ENCODE measurements at places on chromosomes 13 and 19.

DNA sequence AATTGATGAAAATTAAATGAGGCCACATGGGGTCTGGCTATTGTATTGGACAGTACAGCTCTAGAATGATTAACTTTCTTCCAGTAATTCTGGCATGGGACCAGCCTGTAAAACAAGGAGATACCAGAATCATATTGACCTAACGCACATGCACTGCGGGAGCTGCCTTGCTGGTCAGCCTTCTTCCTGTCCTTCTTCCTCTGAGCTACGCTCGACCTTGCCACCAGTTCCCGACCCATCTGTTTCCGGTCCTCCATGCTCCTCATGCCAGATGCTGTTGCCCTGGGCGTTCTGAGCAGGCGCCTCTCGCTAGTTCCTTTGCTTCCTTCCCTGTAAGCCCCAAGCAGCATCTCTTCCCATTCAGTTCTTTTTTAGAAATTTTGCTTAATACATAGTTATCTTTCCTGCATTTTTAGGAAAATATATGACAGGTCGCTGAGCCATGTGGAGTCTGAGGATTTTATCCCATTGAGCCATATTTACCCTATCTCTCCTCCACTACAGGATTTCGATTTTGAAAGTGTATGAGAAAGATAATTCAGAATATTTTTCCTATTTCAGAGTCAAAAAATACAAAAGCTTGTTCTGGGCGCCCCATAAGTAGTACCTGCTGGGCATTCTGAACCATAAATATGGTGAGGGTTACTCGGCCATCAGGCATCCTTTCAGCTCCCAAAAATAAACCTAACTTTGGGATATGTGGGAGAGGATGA is 38.6 kb downstream of the TNFRSF19 start:
- DNase-seq: no peak

DNA sequence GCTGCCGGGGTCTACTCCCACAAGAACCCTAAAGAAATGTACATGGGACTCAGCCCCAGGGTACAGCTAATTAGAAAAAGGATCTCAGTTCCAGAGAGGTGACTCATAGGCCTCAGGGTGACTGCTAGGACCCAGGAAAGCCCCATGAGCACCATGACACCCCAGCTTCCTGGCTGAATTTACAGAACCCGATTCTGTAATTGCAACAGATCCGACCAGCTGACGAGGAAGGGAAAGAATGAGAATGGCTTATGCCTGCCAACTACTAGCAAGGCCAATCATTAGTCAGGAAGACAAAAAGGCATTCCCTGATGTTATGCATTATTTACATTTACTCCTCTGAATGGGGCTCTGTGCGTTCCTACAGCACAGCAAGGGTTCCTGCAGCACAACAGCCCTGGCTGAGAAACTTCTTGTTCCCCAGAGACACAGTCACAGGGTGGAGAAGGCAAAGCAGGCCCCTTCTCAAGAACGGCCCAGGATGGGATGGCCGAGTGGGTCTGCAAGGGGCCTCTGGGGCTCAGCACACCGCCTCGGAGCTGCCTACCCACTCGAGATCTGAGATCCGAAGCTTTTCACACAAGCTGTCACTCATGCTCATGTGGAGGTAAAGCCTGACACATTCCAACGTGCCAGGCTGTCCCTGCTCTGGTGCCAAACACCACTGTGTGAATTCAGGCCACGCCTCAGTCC is 27.2 kb downstream of the PBX4 start:
- DNase-seq: no peak

DNA sequence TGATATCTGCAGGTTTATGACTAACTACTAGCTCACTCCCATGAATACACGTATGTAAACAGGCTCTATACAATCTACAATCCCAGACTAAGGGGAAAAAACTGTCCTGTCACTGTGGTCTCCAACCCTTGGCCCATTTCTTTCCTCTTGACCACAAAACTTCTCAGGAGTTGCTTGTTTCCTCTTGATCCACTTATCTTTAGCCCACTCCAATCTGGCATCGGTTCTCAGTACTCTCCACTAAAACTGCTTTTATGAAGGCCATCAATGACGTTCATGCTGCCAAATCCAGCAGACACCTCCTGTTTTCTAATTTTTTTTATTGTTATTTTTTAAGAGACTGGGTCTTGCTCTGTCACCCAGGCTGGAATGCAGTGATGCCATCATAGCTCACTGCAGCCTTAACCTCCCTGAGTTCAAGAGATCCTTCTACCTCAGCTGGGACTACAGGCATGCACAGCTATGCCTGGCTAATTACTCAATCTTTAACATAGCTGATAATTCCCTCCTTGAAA is 31.9 kb upstream of the USPL1 start:
- DNase-seq: no peak

DNA sequence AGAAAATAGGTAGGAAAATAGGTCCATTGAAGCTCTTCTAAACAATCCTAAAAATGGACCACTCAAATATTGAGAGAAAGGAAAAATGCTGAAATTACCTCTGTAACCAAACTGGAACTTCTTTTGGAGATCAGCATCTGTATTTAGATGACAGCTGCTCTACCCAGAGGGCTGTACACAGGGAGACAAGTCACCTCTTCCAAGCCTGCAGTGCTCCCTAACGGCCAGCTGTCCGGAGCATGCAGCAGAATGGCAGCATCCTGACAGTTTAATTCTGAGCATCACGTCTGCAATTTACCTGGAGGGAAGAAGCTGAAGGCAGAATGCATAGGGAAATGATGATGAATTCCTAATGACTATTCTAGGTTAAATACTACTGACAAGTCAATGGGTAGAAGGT is 62.8 kb upstream of the DIAPH3 start:
- no peak for DNase-seq

DNA sequence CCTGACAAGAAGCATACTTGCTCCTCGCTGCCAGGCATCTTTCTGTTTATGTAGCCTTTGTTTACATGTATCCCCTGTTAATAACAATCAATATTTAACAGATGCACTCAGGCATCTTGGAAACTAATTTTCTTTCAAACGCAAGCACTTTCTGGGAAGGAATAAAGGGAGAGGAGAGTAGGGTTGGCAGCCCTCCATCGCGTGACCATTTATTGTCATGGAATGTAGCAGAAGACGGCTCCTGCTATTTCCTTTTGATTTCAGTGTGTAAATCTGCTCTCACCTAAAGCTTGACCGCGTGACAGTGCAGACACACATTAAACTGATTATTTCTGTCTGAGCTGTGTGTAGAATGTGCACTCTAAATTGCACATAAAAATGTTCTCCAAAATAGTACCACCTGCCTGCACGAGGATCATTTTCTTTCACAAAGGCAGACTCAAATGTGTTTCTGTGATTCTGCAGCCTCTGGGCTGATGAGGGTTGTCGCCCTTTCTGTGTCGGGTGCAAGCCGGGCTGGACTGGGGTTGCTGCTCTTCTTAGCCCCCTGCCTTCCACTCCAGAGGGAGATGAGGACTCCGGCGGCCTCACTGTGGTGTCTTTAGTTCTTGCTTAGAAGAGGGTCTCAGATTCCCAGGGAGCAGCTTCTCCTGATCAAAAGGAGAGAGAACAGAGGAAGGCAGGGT is 223.5 kb upstream of the MAB21L1 start:
- DNase-seq: no peak

DNA sequence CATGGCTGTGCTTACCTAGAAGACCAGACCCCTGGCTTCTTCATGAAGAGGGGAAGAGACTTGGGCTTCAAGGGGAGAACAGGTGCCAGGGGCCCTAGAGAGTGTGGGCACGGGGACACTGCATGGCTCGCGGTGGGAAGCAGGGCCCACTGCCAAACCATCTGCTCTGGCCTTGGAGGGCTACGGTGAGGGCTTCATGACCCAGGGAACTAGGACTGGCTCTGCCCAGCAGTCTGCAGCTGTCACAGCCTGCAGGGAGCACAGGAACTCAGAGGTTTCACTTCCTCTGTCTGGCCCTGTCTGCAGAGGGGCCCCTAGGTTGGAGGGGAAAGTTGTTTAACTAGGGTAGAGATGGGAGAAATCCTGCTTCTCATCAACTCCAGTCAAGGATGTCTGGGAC is 4.3 kb downstream of the ERCC1 start:
- no peak for DNase-seq

DNA sequence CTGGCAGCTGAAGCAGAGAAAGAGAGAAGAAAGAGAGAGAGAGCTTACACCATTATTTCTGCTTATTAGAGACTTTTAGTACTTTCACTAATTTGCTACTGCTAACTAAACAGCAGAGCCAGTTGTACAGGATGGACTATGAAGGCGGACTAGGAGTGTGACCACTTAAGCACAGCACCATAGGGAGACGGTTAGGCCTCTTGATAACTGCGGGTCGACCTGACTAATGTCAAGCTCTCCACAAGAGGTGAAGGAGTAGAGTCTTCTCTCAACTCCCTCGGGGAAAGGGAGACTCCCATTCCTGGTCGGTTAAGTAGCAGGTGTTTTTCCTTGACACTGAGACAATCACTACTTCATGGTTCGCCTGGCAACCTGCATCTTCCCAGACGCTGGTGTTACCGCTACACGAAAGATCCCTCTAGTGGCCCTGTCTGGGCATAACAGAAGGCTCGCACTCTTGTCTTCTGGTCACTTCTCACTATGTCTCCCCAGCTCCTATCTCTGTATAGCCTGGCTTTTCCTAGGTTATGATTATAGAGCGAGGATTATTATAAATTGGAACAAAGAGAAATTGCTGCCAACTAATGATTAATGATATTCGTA is 5.3 kb upstream of the PSG7 start:
- DNase-seq: no peak

GRCh38 chr13:110444226-110444653 is 117.3 kb downstream of the RAB20 start:
- no peak for DNase-seq

- no peak for DNase-seq
Observed at GRCh38 chr13:95615539-95615938, 29.0 kb downstream of the DZIP1 start.

DNA sequence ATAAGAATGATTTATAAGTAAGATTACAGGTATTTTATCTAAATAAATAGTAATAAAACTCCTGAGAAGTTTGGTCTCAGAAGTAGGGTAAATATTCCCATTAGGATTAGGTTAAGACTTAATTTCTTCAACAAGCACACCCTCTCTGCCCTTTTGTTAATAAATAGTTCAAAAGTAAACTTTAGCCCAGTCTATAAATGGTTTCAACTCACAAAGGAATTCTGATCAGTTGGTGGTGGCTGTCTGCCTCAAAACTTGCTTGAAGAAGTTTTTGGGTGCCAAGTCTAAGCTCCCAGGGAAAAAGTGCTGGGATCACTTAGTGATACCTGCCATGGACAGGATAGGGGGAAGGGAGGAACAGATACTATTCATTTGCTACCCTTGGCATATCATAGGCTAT is 22.9 kb downstream of the MBNL2 start:
- DNase-seq: no peak

- no peak for DNase-seq
Observed at GRCh38 chr19:5477451-5478215, 22.4 kb downstream of the ZNRF4 start.

DNA sequence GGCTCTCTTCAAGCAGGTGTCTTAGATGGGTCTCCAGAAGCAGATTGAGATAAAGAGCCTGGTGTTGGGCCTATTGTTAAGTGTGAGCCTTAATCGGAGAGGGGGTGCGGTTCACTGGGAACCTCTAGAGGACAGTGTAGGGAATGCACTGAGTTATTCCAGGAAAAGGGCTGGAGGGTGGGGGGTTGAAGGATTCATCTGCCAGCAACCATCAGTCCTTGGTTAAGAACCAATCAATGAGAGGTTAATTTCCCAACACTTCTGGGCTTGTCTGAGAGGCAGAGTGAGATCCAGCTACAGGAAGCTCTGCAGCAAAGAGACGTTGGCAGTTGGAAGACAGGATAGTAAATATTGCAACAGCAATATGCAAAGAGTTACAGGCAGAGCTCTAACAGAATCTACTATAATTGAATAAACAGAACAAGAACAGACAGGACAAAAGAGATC is 28.7 kb downstream of the CYP4F2 start:
- no peak for DNase-seq

GRCh38 chr13:99459099-99459850 is 42.0 kb upstream of the TM9SF2 start:
- no peak for DNase-seq

GRCh38 chr19:8206147-8207087 is 2.8 kb upstream of the CERS4 start:
- no peak for DNase-seq

- no peak for DNase-seq
Observed at GRCh38 chr19:13870873-13871272, 6.1 kb upstream of the NANOS3 start.

GRCh38 chr19:40305403-40305802 is 20.3 kb upstream of the AKT2 start:
- no peak for DNase-seq

- DNase-seq: no peak
Observed at GRCh38 chr13:53703371-53704080, 674.9 kb downstream of the OLFM4 start.

DNA sequence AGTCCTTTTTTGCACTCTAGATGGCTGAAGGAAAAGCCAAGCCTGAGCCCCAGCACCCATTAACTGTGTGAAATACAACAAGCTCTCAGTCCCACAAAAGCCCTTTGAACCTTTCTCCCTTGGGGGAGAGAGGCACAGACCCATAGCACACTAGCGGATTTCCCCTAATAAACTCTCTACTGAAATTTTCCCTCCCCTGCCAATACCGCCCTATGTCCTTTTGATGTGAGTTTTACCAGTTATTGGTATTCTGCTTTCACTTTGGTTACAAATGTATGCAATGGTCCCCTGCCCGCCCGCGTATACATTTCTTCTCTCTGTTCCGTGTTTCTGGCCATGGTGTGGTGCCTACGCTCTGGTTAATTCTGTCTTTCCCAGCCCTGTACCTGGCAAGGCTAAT is 54.0 kb upstream of the MYO16 start:
- DNase-seq: no peak

- no peak for DNase-seq
Observed at GRCh38 chr13:97429681-97430081, 4.3 kb upstream of the RAP2A start.

- DNase-seq: no peak
Observed at GRCh38 chr19:54026656-54027055, 35.2 kb downstream of the CACNG6 start.

GRCh38 chr13:113426591-113426986 is 26.7 kb downstream of the ADPRHL1 start:
- DNase-seq: no peak

- DNase-seq: no peak
Observed at GRCh38 chr19:4099041-4099764, 24.7 kb downstream of the MAP2K2 start.

DNA sequence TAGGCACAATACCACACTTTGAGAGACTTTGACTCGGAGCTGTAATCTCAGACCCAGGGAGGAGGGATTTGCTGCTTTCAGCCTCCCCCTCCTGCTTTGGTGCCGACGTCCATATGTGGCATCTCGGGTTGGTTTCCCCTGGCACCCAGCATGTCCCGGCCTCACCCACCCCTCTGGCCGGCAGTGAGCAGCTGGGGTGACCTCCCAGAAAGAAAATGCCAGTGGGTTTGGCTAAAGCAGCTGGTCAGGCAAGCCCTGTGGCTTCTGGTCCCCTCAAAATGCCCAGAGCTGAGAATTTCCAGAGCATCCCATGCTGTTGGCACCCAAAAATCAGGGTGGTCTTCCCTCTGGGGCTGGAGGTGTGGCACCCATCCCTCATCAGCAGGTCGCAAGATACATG is 34.1 kb downstream of the INSR start:
- DNase-seq: no peak

- DNase-seq: no peak
Observed at GRCh38 chr13:32883474-32883873, 132.7 kb upstream of the KL start.
